ENCODE measurements at places on chromosomes 5 and 9. TPM values are rescaled to one million over a fixed set of nuclear protein-coding genes. Genes with fewer than 3 reads are reported as not detected.

The EXOC3 gene
- total RNA-seq = 96.3 TPM

The LCN1 gene
- not detected for total RNA-seq

The C9orf43 gene
- total RNA-seq = 0.50 TPM

The ZNF367 gene
- total RNA-seq = 6.2 TPM

The BHMT2 gene
- not detected for total RNA-seq

Measured in natural killer cell (primary cell).